ENCODE measurements at places on chromosomes 2 and 18.

- DNase-seq = peak; percentile 71
These were observed 36.6 kb downstream of the COPS8 start for GRCh38 chr2:237122214-237122666.

DNA sequence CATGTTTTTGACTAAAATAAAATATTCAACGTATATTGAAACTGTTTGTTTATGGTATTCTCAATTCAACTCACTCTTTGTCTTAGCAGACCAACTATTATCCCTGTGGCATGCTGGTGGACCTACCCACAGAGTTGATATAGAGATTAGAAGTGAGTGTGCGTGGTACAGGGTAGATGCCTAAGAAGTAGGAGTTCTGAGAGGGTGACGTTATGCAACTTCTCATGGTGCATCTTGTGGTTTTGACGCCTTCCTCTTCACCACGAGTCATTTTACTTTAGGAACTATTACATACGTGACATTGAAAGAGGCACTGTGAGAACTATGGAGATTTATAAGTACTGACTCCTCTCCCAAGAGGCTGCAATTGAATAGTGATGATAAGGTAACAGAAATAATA, 26.6 kb upstream of the NAPG start:
- DNase-seq = no peak

DNA sequence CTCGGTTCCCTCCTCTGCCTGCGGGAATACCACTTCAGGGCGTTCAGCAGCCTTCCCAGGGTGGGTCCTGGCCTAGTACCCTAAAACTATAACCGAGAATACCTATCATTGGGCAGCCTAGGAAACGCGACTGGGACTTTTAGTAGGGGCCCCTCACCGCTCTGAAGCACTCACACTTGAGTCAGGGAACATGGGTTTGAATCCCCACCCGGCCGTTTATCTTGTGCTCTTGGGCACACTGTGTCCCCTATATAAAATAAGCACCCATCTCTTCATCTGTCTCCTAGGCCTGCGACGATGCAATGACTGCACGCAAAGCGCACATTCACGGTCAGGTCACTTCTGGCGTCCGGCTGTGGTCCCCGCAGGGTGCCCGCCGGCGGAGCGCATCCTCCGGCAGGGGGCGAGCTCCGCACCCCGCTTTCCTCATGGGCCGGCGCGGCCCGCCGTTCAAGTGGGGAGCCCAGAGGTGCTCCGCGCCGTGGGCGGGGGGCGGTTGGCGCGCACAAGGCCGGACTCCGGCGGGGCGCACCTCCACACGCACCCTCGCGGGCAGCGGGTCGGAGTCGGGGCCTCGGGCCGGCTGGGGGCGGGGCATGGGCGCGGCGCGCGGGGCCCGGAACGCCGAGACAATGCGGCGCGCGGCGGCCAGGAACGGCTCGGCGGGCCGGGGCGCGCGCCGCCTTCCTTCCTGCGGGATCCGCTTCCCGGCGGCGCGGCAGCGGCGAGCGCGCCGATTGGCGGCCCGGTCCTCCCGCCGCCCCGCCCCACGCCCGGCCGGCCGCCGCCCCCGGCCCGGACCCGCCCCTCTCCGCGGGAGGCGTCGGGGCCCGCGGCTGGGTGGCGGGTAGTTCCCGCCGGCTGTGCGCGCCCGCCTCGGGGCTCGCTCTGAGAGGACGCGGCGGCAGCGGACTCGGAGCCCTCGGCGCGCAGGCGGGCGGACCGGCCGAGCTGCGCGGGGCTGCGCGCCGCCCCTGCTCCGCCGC, at the start of gene ASAP2:
TSS of gene ASAP2 (plus strand) at position 850 of the 986 bp plus-strand sequence. CDS start 293 bp downstream, outside the sequence.
- peak; percentile 84 for DNase-seq

DNA sequence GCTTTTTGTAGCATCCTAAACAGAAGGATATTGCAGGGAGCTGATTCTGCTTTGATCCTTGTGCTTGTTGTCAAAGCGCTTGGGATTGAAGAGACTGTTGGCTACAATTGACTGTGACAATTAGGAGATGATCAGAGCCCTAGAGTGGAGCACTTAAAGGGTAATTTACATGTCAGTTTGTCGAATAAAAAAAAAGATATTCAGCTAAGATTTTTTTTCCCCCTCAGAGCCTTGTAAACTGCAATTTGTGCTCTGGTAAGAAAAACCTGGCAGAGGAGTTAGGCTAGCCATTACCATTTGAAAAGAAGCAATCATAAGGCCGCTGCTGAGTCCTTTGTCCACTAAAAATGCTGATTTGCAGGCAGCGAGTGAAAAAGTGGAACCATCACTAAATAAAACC, 47.8 kb upstream of the ZEB2 start:
- no peak for DNase-seq

DNA sequence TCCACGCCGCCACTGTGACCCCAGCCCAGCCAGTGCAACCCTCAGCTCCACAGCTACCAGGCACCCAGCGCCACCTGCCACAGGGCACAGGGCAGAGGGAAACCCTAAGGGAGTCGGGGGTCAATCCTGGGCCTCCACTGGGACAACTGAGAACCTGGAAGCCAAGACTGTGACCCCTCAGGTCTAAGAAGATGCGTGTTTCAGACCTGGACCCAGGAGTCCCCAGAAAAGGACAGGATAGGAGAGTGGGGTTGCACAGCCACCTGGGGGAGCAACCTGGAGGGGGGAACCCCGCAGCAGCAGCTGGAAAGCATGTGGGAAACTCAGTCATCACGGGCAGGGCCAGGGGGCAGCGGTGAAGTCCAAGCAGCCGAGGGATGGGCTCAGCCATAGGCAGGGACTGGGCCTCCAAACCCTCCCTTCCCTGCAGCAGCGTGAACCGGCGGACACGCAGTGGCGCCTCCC, 4.1 kb downstream of the ESPNL start:
- no peak for DNase-seq

GRCh38 chr2:13474538-13474937, 757.8 kb downstream of the TRIB2 start:
- no peak for DNase-seq

DNA sequence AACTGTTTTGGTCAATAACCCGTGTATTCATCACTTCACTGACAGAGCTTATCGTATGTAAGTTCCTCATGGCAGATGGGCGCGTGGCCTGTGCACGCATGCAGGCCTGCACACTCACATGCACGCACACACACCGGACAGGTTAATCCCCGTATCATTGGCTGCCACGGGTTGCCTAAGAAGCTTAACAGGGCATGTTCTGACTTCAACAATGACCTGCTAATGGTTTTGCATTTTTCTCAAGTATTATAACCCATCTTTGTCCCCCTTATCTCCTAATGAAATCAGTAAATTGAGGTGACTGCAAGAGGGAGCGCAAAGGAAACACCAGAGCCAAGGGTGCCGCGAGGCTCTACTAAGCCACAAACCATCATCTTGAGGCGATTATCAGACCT, 399.0 kb upstream of the ID2 start:
- DNase-seq = no peak

DNA sequence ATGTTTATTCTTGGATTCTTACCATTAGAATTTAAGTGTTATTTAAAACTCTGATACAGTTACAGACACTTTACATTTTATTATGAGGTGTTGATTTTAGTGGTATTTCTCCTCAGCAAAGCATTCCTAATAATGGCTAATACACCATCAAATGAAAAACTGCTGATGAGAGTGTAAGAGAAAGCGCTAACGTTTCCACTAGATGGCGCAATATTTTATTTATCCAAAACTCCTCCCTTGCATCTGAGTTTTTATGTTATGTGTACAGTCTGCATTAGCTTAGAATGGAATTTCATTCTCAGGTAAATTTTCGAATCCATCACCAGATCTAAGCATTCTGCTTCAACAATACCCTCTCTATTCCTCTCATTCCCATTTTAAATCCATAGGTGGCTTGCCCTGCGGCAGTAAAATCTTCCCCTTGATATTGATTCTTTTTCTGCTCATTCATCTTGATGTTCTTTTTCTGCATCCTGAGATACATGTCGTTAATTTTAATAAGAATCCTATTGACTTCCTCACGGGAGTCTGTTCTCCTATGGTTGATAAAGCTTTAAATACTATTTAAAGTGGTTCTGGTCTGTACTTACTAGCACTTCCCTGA, 53.9 kb downstream of the PRKRA start:
- DNase-seq = peak; percentile 63
